Urinary bladder (tissue), 4 donors: ENCODE measurements at places on chromosomes 3 and 15. TPM values are rescaled to one million over a fixed set of nuclear protein-coding genes. Genes with fewer than 3 reads are reported as not detected.

- DNase-seq: no peak
These were observed 269.2 kb downstream of the ZBBX start for GRCh38 chr3:167110901-167111300.

GRCh38 chr15:93049914-93050578, 39.0 kb downstream of the RGMA start:
- no peak for DNase-seq

GRCh38 chr15:26882112-26882511, 15.2 kb downstream of the GABRA5 start:
- no peak for DNase-seq

DNA sequence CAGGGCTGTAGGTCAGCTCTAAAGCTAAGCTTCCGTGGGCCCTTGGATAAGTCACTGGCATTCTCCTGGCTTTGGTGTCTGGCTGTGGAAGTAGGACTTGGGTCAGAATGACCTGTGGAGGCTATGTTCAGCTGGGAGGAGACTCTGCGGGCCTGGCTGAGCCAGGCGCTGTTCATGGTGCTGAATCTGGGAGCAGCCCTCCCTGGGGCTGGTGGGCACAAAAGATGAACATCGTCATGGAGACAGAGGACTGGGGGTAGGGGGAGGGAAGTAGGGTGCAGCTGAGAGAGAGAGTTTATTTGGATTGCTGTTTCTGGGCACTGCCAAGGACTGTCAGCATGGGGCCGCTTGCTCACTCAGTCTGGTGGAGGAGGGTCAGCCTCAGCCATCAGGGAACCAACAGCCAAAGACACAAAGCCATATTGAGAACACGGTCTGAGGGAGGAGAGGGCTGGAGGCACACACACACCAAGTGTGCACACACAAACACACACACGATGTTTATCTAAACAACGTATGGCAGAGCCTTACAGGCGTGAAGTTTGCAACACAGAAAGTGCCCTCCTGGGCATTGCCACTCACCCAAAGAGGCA, 120.7 kb upstream of the LINGO1 start:
- DNase-seq: no peak

- DNase-seq: no peak
These were observed 67.6 kb downstream of the SSUH2 start for GRCh38 chr3:8576841-8577571.

GRCh38 chr3:37762698-37763097, 99.0 kb upstream of the CTDSPL start:
- no peak for DNase-seq

DNA sequence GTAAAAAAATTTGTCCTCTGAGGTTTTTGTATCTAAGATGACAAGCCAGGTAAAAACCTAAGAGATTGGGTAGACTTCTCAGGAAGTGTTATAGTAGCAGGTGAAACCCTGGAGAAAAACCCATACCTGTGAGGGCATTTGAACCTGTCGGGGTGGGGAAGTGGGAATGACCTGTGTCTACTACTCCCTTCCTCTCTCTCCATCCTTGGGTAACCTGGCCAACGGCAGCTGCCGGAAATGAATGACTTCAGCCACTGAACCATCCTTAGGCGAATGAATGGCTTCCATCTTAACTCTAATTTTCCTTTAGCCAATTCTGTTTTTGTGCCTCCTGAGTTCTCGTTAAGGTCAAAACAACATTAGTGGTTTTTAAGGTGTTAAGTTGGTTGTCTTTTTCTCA, 16.8 kb downstream of the GPR15 start:
- no peak for DNase-seq

DNA sequence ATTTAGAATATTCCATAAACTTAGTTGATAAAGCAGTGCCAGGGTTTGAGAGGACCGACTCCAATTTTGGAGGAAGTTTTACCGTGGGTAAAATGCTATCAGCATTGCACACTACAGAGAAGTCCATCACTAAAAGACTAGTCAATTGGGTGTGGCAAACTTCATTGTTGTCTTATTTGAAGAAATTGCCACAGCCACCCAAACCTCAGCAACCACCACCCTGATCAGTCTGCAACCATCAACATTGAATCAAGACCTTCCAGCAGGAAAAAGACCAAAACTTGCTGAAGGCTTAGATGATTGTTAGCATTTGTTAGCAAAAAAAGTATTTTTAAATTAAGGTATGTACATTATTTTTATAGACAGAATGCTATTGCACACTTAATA, 60.5 kb downstream of the KLF13 start:
- DNase-seq: no peak

GRCh38 chr15:42704492-42704926, 32.4 kb downstream of the CDAN1 start:
- DNase-seq: peak; percentile 23

DNA sequence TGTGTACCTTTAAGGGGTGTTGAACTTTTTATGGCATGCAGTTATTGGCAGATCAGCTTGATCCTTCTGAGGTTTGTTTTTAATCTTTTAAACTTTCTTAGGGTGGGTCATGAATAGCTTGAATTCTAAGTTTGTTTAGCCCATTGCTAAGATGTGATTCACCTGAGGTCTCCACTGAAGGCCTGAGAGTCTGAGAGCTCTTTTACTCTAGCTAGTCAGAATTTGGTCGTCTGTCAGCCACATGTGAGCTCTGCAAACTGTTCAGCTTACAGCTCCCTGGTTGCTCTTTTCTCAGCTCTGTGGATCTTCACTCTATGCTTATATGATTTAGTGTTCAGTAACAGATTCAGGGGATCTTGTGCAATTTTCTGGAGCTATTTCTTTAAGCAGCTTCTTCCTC, 161.3 kb downstream of the ABHD5 start:
- no peak for DNase-seq

DNA sequence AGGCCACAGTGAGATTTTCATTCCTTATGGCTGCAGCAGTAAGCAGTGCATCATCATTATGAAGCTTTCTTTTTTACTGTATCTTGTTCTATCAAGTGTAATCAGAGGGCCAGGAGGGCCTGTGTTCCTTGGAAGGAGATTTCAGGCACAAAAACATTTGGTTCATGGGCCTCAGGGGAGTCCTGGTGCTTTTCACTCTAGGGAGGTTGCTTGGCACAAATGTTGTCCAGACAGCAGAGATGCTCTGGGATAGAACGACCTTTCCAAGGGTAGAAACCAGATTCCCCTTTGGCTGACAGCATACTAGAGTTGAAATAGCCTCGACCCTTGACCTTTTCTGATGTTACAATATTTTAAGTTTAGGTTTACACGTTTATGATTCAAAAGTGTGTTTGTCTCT, 95.3 kb upstream of the CLSTN2 start:
- no peak for DNase-seq

GRCh38 chr3:171192176-171192854, 165.8 kb upstream of the SLC2A2 start:
- DNase-seq: no peak

DNA sequence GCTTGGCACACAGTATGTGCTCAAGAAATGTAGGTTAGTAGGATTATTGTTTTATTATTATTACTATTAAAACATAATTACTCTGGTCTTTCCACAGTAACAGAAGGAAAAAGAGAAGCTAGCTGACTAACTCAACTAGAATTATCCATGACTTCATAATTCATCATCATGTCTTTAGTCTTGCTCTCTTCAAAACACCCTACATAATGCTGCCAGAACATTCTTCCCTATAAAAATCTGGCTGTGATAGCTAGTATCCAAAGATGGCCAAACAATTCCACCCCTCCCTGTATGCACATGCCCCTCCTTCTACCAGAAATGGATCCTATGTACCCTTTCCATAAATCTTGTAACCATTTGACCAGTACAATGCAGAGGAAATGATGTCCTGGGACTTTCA, 48.8 kb upstream of the SRGAP3 start:
- no peak for DNase-seq

- no peak for DNase-seq
These were observed 412.7 kb downstream of the OCA2 start for GRCh38 chr15:27686369-27686768.

Gene SCAMP5
- total RNA-seq: 6.9 TPM

Gene KIF15
- total RNA-seq: 16.1 TPM

Gene CLDN16
- total RNA-seq: 0.37 TPM
